NCI-H2081 treated with DMSO at 0.1 percent for 48 hours (cell line): ENCODE measurements at places on chromosomes 2 and 18.

DNA sequence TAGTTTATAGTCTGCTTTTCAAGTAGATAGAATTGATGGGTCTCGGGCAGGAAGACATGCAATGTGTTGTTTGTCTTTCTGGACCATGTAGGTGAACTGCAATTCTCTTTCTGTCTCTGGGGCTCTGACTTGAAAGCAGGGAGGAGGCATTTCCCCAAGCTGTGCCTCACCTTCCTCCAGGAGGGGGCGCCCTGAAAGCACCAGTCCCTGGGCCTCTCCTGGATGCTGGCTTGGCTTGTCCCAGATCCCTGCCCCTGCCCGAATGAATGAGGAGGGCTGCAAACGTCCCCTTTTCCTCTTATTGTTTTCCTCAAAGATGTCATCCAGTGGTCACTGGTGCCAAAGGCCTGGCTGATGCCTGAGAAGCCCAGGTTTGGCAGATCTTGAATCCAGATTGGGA is 270.6 kb downstream of the CELF4 start:
- DNase-seq = no peak

DNA sequence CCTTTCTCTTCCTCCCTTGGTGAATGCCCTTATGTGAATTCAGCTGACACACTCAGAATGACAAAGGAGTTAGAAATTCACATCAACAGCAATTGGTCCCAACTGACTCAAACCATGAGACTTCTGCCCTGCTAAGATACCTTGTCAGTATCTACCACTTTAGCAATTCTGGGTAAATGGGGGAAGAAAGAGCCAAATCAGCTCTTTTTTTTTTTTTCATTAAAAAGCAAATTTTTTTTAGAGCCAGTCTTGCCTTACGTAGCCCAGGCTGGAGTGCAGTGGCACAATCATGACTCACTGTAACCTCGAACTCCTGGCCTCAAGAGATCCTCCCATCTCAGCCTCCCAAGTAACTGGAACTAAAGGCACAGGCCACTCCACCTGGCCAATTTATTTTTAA is 1.7 kb upstream of the PPP4R1 start:
- DNase-seq = no peak

GRCh38 chr2:120430501-120430830 is 84.5 kb downstream of the INHBB start:
- no peak for DNase-seq

DNA sequence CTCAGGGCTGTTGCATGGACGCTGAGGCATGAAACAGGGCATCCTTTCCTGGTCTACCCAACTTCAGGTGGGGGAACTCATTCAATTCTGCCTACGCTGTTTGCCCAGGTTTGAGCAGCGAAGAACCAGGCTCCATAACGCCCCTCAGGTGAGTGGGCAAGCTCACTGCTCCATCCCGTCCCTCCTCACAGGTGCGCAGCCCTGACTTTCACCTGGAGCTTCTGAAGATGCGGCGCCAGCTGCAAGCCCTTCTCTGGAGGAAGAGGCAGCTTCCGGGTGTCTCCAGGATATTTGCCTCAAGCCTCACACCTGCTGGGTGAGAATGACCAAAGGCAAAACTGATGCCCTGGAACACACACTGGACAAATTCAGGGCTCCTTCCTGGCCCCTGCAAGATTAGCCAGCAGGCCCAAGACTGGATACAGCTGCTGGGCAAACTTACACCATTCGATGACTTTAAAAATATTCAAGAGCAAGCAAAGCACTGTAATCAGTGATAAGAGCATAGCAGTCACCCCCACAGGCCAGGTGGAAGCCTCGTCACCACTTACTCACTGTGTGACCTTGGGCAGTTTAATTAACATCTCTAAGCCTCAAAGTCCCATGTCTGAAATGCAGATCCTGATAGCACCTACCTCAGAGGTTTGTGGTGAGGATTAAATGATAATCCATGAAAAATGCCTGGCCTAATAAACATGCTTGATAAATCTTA is 97.7 kb downstream of the GYPC start:
- DNase-seq = no peak

DNA sequence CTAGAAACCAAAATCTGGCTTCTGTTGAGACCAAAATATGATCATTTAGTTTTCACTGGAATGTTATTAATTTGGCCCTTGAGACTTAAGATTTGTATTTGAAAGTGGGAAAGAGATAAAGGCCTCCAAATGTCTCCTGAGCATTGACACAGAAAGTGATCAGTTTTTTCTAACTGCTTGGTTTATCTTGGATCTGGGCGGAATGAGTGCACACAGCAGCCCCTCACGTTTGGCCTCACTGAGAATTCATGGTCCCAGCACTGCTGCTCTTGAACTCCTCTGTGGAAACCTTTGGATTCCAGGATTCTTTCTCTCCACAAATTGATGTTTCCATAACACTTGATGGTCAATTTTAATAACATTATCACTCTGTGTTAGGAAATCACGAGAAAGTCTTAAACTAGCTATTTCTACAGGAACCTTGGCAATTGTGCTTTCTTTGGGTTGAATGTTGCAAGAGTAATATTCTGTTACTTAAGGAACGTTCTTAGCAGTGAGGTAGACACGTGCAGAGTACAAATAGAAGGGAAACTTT is 180.3 kb upstream of the BCL2L11 start:
- DNase-seq = no peak

- no peak for DNase-seq
Observed at GRCh38 chr2:161245261-161245553, 63.0 kb upstream of the PSMD14 start.

DNA sequence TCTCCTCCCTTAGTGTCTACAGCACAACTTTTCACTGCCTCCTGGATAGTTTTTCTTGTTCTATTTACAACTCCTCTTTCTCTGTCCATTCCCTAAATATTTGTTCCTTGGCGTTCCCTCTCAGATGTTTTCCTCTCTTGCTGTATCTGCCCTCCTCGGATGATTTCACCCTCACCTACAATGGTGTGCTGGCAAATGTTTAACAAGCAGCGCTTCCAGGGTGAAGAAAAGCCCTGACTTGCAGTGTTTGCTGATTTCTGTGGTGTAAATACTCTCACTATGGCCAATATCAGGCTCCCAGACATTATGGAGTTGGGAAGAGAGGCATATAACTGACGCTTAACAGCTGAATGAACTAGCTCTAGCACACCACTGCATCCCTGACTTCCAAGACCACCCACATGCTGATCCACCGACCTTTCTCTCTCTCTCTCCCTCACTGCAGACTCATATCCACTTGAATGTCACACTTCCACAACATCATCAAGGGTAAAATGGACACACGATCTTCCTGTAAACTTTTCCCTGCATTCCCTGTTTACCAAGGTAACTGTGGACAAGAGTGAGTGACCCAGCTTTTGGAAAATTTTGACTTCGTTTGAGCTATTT is 31.5 kb upstream of the SPTBN1 start:
- no peak for DNase-seq

GRCh38 chr2:60317844-60318243 is 235.6 kb downstream of the BCL11A start:
- DNase-seq = no peak

- DNase-seq = no peak
Observed at GRCh38 chr2:23380562-23381065, 4.4 kb upstream of the KLHL29 start.

GRCh38 chr2:30663806-30664205 is 143.4 kb downstream of the CAPN13 start:
- no peak for DNase-seq

DNA sequence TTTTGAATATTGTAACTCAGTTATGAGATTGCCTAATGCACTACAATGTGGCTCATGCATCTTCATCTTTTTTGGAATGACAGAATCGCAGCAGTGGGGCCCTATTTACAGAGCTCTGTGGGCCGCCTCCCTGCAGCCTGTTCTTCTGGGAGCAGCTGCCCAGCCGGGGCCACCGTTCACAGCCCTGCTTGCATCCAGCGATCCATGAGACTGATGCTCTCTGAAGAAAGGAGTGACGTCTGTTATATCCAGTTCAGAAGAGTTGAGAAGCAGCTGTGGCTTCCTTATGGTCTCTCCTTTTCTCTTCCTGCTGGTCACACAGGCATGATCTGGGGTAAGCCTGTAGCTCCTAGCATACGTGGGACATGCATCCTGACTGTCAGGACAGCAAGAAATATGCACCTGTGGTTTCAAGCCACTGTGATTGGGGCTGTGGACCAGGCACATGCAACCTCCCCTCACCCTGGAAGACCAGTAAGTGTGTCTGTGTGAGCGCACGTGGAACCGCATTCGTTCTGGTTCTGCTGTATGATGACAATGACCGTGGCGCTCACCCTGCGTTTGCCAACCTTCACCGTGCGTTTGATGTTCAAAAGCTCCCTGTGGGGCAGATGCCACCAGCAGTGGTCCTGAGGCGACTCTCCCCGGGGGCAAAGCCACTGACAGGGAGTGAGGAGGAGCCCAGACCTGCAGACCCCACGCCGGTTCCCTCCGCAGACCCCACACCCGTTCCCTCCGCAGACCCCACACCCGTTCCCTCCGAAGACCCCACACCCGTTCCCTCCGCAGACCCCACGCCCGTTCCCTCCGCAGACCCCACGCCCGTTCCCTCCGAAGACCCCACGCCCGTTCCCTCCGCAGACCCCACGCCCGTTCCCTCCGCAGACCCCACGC is 189.8 kb downstream of the TMEM18 start:
- DNase-seq = no peak
